ENCODE measurements at places on chromosomes 5 and 9. TPM values are rescaled to one million over a fixed set of nuclear protein-coding genes. Genes with fewer than 3 reads are reported as not detected.

Gene P4HA2
- polyA plus RNA-seq, result 10.3 TPM

Gene ZNF883
- polyA plus RNA-seq, result 0.51 TPM

Gene NUTM2F
- polyA plus RNA-seq, result not detected

Gene MLANA
- not detected for polyA plus RNA-seq

Gene IRX2
- 0.08 TPM for polyA plus RNA-seq

Gene GGTA1
- 5.3 TPM for polyA plus RNA-seq

Gene SHOC1
- 0.57 TPM for polyA plus RNA-seq

Gene DOCK2
- 4.2 TPM for polyA plus RNA-seq

Gene SPATA24
- 9.6 TPM for polyA plus RNA-seq

Gene LIFR
- 10.2 TPM for polyA plus RNA-seq

- H3K4me1 ChIP-seq, result no peaks in the 10 kb centered on the region
- no peak overlapping the region for H3K4me3 ChIP-seq
- H3K27me3 ChIP-seq, result no peaks in the 10 kb centered on the region
- H3K27ac ChIP-seq, result no peak overlapping the region
These were observed 424.8 kb downstream of the IRX1 start for GRCh38 chr5:4020400-4020799.

- no peak overlapping the region for H3K27ac ChIP-seq
- H3K36me3 ChIP-seq, result no peaks in the 10 kb centered on the region
- H3K27me3 ChIP-seq, result no peaks in the 10 kb centered on the region
- no peaks in the 10 kb centered on the region for H3K4me1 ChIP-seq
- peak; percentile 87 for DNase-seq
- H3K4me3 ChIP-seq, result no peak overlapping the region
These were observed 112.2 kb downstream of the RPS23 start for GRCh38 chr5:82165740-82166530.

- H3K4me1 ChIP-seq, result no peaks in the 10 kb centered on the region
- H3K27ac ChIP-seq, result no peak overlapping the region
- H3K4me3 ChIP-seq, result no peak overlapping the region
These were observed 30.3 kb downstream of the TPPP start for GRCh38 chr5:662751-663435.

DNA sequence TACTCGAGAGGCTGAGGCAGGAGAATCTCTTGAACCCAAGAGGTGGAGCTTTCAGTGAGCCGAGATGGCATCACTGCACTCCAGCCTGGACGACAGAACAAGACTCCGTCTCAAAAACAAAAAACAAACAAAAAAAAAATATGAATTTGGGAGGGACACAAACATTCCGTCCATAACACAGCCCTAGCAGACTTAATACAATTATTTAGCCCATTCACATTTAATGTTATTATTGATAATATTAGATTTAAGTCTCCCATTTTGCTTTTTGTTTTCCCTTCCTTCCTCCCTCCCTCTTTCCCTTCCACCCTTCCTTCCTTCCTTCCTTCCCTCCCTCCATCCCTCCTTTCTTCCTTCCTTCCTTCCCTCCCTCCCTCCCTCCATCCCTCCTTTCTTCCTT is 4.6 kb upstream of the CCNI2 start:
- H3K4me1 ChIP-seq, result peaks cover 11% of the 10 kb centered on the region
- H3K4me3 ChIP-seq, result no peak overlapping the region
- H3K36me3 ChIP-seq, result no peaks in the 10 kb centered on the region
- H3K27ac ChIP-seq, result no peak overlapping the region
- peaks cover 21% of the 10 kb centered on the region for H3K27me3 ChIP-seq
- DNase-seq, result no peak

DNA sequence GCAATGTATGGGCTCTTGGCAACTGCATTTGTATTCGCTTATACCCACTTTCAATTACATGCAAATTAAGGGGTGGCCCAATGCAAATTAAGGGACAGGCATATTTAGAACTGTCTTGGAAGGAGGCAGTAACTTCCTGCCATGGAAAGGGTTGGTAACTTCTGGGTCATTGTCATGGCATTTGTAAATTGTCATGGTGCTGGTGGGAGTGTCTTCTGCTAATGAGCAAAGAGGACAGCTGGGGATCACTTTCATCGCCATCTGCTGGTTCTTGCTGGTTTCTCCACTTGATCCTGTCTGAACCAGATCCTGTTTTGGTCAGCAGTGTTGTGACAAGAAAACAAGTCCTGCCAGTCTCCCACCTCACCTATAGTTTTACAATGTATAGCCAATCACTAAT is 23.3 kb upstream of the UGT3A2 start:
- no peak for DNase-seq
- H3K27ac ChIP-seq, result no peak overlapping the region
- H3K4me1 ChIP-seq, result no peaks in the 10 kb centered on the region
- no peak overlapping the region for H3K4me3 ChIP-seq

- H3K27ac ChIP-seq, result no peak overlapping the region
- DNase-seq, result no peak
- H3K4me3 ChIP-seq, result no peak overlapping the region
- no peaks in the 10 kb centered on the region for H3K36me3 ChIP-seq
- H3K27me3 ChIP-seq, result no peaks in the 10 kb centered on the region
- no peaks in the 10 kb centered on the region for H3K4me1 ChIP-seq
These were observed 48.6 kb downstream of the CDKN2A start for GRCh38 chr9:21945606-21946005.

DNA sequence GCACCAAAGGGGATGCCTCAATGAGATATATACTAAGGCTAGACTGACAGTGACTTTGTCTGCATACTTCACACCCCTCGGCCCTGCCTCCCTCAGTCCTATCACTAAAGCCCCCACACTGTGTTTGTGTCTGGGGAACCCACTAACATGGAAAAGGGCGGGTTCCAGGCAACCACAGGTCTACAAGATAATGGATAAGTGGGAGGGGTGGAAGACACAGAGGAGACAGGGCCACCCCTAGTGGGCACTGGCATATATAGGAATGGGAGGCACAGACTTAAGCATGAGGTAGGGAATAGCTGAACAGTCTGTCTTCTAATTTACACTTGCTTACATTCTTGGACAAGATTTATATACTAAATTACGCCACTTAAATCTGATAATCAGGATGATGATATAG is 74.0 kb downstream of the SLIT3 start:
- DNase-seq, result no peak
- no peaks in the 10 kb centered on the region for H3K36me3 ChIP-seq
- peaks cover 19% of the 10 kb centered on the region for H3K4me1 ChIP-seq
- no peak overlapping the region for H3K27ac ChIP-seq
- H3K27me3 ChIP-seq, result no peaks in the 10 kb centered on the region

DNA sequence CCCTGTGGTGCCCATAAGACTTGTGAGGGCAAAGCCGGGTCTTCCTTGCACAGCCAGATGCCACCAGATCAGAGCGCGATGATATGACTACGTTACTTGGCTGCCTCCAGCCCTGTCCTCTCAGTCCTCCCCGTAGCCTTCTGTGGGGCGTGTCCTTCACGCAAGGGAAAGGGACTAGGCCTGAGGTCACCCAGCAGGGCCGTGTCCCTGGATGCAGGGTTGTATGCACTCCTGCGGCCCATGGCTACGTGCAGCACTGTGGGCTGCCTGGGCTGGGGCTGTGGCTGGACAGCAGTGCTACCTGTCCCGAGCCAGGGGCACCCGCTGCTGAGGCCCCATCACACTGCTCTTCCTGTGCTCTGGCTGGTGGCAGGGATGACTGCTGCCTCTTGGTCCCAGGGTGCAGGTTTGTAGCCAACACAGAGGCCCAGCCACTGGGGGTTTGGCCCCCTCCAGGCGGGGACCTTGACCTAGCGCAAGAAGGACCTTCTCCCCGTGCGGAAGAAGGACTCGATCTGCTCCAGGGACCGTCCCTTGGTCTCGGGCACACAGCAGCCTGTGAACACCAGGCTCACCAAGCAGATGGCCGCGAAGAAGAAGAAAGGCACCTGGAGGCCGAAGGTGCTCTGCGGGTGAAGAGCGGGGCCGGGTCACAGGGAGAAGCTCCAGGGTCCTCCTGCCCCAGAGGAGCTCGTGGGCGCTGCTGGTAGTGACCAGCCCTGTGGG is 7.2 kb downstream of the SLC2A6 start:
- H3K4me3 ChIP-seq, result no peak overlapping the region
- H3K36me3 ChIP-seq, result no peaks in the 10 kb centered on the region
- no peaks in the 10 kb centered on the region for H3K4me1 ChIP-seq
- H3K27me3 ChIP-seq, result no peaks in the 10 kb centered on the region
- DNase-seq, result peak; percentile 64

- no peaks in the 10 kb centered on the region for H3K27me3 ChIP-seq
- H3K4me3 ChIP-seq, result no peak overlapping the region
- no peaks in the 10 kb centered on the region for H3K4me1 ChIP-seq
- no peaks in the 10 kb centered on the region for H3K36me3 ChIP-seq
- DNase-seq, result no peak
- H3K27ac ChIP-seq, result no peak overlapping the region
These were observed 395.7 kb downstream of the TLE1 start for GRCh38 chr9:81293651-81294050.

GRCh38 chr9:98742325-98743280 is 33.9 kb upstream of the GABBR2 start:
- H3K27me3 ChIP-seq, result no peaks in the 10 kb centered on the region
- no peak overlapping the region for H3K27ac ChIP-seq
- no peak overlapping the region for H3K4me3 ChIP-seq
- H3K36me3 ChIP-seq, result no peaks in the 10 kb centered on the region
- no peak for DNase-seq

DNA sequence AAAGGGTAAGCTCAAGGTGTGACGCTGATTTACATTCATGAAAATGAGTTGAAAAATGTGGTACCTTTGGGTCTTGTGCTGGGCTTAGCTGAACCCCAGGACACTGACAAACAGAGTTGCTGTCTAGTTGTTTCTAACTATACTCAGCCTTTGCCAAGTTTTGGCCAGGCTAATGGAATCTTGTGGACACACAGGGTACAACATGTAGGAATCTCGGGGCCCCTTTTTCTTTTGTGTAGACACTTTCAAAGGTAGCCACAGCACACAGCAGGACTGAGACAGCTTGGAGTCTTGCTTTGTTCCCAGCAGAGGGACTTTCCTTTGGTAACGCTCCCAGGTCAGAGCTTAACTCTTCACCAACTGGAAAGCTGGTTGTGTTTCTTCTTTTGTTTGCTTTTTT is 7.8 kb downstream of the LIX1 start:
- DNase-seq, result no peak
- no peaks in the 10 kb centered on the region for H3K4me1 ChIP-seq
- no peak overlapping the region for H3K4me3 ChIP-seq
- H3K27ac ChIP-seq, result no peak overlapping the region
- no peaks in the 10 kb centered on the region for H3K36me3 ChIP-seq
- no peaks in the 10 kb centered on the region for H3K27me3 ChIP-seq

GRCh38 chr5:35201291-35201690 is 29.0 kb downstream of the PRLR start:
- H3K36me3 ChIP-seq, result no peaks in the 10 kb centered on the region
- no peak for DNase-seq
- no peak overlapping the region for H3K4me3 ChIP-seq
- H3K4me1 ChIP-seq, result peaks cover 19% of the 10 kb centered on the region
- no peak overlapping the region for H3K27ac ChIP-seq

DNA sequence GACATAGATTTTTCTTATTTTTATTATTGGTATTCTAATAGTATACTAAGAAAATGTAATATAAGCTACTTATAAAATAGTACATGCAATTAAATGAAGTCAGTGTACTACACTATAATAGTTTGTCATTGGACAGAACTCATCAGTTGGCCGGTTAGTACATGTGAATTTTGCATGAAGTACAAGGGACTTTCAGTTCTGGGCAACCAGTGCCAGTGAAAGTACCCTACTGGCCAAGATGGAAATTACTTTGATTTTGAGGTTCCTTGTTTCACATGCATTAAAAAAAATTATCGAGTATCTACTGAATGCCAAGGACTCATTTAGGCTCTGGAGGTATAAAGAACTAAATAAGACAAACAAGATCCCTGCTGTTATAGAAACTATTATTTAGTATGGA is 213.4 kb upstream of the ELL2 start:
- DNase-seq, result no peak
- H3K4me1 ChIP-seq, result no peaks in the 10 kb centered on the region
- H3K27ac ChIP-seq, result no peak overlapping the region
- H3K36me3 ChIP-seq, result no peaks in the 10 kb centered on the region
- no peaks in the 10 kb centered on the region for H3K27me3 ChIP-seq
- no peak overlapping the region for H3K4me3 ChIP-seq

GRCh38 chr9:116987721-116988485 is 300.8 kb downstream of the TRIM32 start:
- H3K36me3 ChIP-seq, result no peaks in the 10 kb centered on the region
- no peak overlapping the region for H3K27ac ChIP-seq
- no peak overlapping the region for H3K4me3 ChIP-seq

GRCh38 chr9:117462861-117463260 is 48.0 kb upstream of the ASTN2 start:
- H3K4me3 ChIP-seq, result no peak overlapping the region
- H3K27me3 ChIP-seq, result no peaks in the 10 kb centered on the region
- H3K36me3 ChIP-seq, result no peaks in the 10 kb centered on the region

GRCh38 chr5:166710271-166710670 is 1581.2 kb upstream of the WWC1 start:
- no peak for DNase-seq
- no peak overlapping the region for H3K4me3 ChIP-seq
- no peak overlapping the region for H3K27ac ChIP-seq
- H3K27me3 ChIP-seq, result no peaks in the 10 kb centered on the region

- no peak for DNase-seq
- H3K27me3 ChIP-seq, result no peaks in the 10 kb centered on the region
- no peak overlapping the region for H3K4me3 ChIP-seq
- no peaks in the 10 kb centered on the region for H3K36me3 ChIP-seq
These were observed 31.5 kb downstream of the CSNK1G3 start for GRCh38 chr5:123543438-123543837.

DNA sequence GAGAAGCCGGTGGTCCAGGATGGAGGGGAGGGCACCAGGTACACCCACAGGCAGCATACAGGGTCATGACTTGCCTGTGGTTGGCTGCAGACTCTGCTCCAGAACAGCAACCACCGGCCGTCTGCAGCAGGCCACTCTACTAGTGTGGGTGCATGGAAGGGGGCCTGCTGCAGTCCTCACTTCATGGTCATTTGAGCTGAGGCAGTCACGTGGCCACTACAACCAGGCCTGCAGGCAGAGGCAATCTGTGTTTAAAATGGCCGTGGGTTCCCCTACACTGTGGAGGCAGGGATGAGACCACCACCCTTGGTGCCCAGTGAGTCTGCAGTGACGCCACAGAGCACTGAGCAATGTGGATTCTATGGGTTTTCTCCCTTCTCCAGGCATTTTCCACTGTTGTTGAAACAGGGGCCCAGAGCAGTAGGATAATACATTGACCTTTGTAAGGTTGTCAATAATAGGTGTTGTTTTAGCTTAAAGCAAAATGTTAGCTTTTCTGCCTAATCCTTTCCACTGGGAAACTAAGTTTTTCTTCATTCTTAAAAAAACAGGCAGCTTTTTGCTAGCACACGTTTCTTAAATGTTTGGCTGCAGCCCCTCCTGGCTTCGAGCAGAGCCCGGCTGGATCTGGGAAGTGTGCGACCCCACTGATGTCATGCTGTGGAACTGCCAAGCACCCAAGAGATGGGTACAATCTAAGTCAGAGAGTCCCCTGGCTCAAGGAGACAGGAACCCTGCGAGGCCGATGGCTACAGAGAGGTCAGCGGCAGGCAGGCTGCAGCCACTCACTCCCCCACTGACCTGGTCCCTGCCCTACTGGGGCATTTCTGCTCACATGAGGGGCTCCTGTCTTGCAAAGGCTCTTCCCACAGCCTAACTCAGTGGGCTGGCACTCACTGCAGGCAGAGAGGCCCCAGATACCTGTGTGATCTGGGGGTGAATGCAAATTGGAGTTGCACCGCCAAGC is 21.2 kb downstream of the GADD45G start:
- no peak overlapping the region for H3K4me3 ChIP-seq
- no peaks in the 10 kb centered on the region for H3K27me3 ChIP-seq
- no peak for DNase-seq
- H3K4me1 ChIP-seq, result no peaks in the 10 kb centered on the region

Measured in adrenal gland (tissue), 19 donors.